Fibroblast of lung (primary cell): ENCODE measurements at places on chromosomes 12 and 14. TPM values are rescaled to one million over a fixed set of nuclear protein-coding genes. Genes with fewer than 3 reads are reported as not detected.
A peak's percentile ranks its signal among the peaks of the same experiment; 100 is the strongest.

The MANSC1 gene
- 1.3 and 1.8 TPM in 2 replicates for total RNA-seq

DNA sequence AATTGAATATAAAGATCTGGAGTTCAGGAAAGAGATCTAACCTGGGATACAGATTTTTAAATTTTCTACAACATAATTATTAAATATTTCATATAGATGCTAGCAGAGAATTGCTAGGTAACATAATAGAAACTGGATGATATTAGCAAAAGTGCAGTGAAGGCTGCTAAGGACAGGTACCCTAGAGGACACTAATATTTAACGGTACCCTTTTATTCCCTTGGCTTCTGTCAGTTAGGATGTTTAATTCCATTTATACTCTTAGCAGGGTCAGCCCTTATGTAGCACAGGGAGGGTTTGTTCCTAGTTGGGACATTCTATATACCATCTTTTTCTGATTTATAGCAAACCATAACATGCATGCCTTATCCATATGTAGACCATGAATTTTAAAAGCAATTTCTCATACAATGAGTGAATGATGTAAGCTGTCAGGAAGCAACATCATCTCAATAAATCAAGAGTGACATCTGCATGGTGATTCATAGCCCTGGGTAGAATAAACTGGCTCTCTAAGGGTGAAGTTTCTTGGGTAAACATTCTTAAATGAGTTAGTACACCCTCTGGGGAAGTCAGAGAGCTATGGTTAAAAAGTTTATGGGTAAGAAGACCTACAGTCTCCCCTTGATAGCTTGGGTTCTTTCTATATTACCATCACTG lies 404.4 kb upstream of the MGAT4C start:
- H3K27me3 ChIP-seq = no peaks in the 10 kb centered on the region
- H3K27ac ChIP-seq = no peak overlapping the region
- H3K36me3 ChIP-seq = no peaks in the 10 kb centered on the region
- H3K4me1 ChIP-seq = no peaks in the 10 kb centered on the region

GRCh38 chr14:20697273-20698017 lies 8.9 kb downstream of the ANG start:
- H3K4me1 ChIP-seq = no peaks in the 10 kb centered on the region
- H3K4me3 ChIP-seq = no peak overlapping the region
- no peak overlapping the region for H3K27ac ChIP-seq

GRCh38 chr14:99273766-99274345 lies 1.9 kb upstream of the BCL11B start:
- H3K27me3 ChIP-seq = peaks cover 41% of the 10 kb centered on the region
- H3K4me1 ChIP-seq = no peaks in the 10 kb centered on the region
- H3K36me3 ChIP-seq = no peaks in the 10 kb centered on the region
- peak overlapping the region; percentile 0 for H3K4me3 ChIP-seq
- no peak overlapping the region for H3K27ac ChIP-seq
- DNase-seq = no peak

The TRAFD1 gene
- 55.7 and 83.4 TPM in 2 replicates for total RNA-seq

DNA sequence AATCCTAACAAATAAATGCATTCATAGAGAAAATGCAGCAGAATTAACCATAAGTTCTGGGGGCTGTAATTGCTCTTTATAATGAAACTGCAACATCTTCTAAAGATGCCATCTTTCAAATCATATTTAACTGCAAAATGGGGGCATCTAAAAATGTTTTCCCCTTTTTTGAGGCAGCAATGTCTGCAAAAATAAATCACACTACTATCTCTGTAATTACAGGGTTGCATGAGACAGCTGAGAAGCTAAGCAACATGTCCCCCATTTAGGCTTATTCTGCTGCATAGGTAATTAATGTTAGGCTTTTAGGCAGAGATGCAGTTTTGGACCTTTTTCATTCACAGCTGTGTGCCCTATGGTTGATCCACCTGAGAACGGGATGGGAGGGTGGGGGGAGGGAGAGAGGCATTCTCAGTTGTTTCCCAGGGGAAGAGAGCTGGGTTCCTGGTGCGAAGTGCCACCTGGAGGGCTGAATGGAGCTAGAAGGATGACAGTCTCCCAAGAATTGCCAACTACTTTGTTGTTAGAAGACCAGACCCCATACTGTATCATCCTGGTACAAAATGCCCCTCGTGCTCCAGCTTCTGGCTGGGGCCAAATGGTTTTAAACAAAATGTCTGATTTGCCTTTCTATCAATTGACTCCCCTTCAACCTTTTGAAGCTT lies 154.2 kb downstream of the APAF1 start:
- no peaks in the 10 kb centered on the region for H3K27me3 ChIP-seq
- H3K36me3 ChIP-seq = no peaks in the 10 kb centered on the region
- no peak for DNase-seq

DNA sequence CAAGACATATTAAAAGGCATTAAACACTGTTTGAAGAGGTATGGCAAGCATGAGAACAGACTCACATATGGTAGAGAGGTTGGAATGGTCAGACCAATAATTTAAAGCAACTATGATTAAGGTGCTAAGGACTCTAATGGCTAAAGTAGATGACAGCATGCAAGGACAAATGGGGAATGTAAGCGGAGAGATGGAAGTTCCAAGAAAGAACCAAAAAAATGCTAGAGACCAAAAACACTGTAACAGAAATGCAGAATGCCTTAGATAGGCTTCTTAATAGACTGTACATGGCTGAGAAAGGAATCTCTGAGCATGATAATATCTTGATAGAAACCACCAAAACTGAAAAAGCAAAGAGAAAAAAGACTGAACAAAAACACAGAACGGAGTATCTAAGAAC lies 77.4 kb downstream of the RIN3 start:
- DNase-seq = peak; percentile 64
- no peak overlapping the region for H3K4me3 ChIP-seq
- peaks cover 9% of the 10 kb centered on the region for H3K4me1 ChIP-seq
- H3K27me3 ChIP-seq = no peaks in the 10 kb centered on the region

DNA sequence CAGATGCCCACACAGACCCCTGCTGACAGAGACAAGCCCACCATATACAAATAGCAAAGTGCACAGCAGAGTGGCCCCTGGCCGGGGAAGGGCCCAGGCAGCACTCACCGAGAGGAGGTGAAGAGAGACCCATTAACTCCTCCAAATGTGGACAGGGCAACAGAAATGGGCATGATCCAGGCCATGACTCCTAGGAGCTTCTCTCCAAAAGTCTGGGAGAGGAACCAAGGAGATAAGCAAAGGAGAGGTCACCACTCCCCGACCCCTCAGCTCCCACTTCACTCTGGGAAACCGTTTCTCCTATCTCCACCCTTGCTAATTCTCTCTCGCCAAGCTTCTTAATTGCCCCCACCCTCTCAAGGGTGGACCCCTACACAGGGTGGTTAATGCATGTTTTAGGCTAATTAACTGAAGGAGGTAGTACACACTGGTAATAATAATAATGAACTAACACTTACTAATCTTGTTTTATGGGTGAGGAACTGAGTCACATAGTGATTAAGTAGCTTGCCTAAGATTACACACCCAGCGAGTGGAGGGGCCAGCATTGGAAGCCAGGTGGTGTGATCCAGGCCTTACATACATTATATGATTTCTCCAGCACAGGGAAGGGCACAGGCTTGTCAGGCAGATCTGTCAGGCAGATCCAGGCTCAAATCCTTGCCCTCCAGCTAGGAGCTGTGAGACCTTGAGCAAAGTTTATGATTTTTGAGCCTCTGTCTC lies 18.9 kb upstream of the CEBPE start:
- DNase-seq = peak; percentile 17
- H3K36me3 ChIP-seq = no peaks in the 10 kb centered on the region
- H3K4me1 ChIP-seq = no peaks in the 10 kb centered on the region
- peaks cover 8% of the 10 kb centered on the region for H3K27me3 ChIP-seq
- H3K4me3 ChIP-seq = no peak overlapping the region

GRCh38 chr12:47773062-47773857 lies at the start of gene SLC48A1:
SLC48A1 (plus strand) TSS chr12:47773238; CDS start chr12:47773305, 67 bp downstream.
- H3K27me3 ChIP-seq = no peaks in the 10 kb centered on the region
- H3K4me3 ChIP-seq = peak within 1 kb of the TSS; percentile 58
- H3K36me3 ChIP-seq = no peaks in the 10 kb centered on the region
- H3K4me1 ChIP-seq = peaks cover 13% of the 10 kb centered on the region
- H3K27ac ChIP-seq = no peak within 1 kb of the TSS

GRCh38 chr12:116199160-116199706 lies 78.3 kb downstream of the MED13L start:
- no peaks in the 10 kb centered on the region for H3K27me3 ChIP-seq
- no peak overlapping the region for H3K4me3 ChIP-seq
- no peaks in the 10 kb centered on the region for H3K36me3 ChIP-seq
- H3K27ac ChIP-seq = no peak overlapping the region
- peaks cover 4% of the 10 kb centered on the region for H3K4me1 ChIP-seq
- DNase-seq = peak; percentile 52

DNA sequence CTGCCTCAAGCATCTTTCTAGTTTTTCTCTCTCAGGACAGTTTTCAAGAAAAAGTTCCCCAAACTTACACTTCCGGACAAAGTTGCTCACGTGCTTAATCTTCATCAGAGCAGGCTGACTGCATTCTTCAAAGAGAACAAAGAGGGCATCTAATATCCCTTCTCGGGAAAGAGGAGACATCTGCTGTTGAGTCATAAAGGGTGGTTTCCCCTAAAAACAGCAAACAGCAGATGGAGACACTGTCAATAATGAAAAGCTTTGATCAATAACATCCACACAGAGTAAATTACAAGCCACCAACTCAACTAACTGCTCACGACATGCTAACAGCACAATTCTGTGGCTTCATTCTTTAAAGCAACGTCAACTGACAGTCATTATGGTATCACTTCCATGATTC lies 8.1 kb downstream of the CIT start:
- no peaks in the 10 kb centered on the region for H3K27me3 ChIP-seq
- peak overlapping the region; percentile 79 for H3K27ac ChIP-seq
- peaks cover 9% of the 10 kb centered on the region for H3K4me1 ChIP-seq
- DNase-seq = peak; percentile 32
- peaks cover 7% of the 10 kb centered on the region for H3K36me3 ChIP-seq

The TMEM63C gene
- 0.66 TPM in 1 of 2 replicates, not detected in the other for total RNA-seq

DNA sequence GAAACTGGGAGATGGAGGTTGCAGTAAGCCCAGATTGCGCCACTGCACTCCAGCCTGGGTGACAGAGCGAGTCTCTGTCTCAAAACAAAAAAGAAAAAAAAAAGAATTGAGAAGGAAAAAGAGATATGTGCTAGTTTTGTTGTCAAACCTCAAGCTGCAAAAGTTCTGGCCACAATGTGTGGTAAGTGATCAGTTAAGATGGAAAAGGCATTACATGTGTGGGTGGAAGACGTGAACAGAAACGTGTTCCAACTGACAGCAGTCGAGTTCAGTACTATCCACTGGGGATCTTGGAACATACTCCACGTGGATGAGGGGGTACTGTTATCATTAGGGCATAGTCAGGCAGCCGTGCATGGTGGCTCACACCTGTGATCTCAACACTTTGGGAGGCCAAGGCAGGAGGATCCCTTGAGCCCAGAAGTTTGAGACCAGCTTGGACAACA lies 17.3 kb downstream of the GPR68 start:
- H3K27ac ChIP-seq = no peak overlapping the region
- H3K27me3 ChIP-seq = no peaks in the 10 kb centered on the region
- H3K4me1 ChIP-seq = peaks cover 2% of the 10 kb centered on the region
- H3K4me3 ChIP-seq = no peak overlapping the region
- DNase-seq = no peak
- H3K36me3 ChIP-seq = peaks cover 2% of the 10 kb centered on the region

The PHLDA1 gene
- 127 and 252 TPM in 2 replicates for total RNA-seq

The IQSEC3 gene
- 0.77 and 1.3 TPM in 2 replicates for total RNA-seq

The TRHDE gene
- 5.9 and 7.3 TPM in 2 replicates for total RNA-seq

DNA sequence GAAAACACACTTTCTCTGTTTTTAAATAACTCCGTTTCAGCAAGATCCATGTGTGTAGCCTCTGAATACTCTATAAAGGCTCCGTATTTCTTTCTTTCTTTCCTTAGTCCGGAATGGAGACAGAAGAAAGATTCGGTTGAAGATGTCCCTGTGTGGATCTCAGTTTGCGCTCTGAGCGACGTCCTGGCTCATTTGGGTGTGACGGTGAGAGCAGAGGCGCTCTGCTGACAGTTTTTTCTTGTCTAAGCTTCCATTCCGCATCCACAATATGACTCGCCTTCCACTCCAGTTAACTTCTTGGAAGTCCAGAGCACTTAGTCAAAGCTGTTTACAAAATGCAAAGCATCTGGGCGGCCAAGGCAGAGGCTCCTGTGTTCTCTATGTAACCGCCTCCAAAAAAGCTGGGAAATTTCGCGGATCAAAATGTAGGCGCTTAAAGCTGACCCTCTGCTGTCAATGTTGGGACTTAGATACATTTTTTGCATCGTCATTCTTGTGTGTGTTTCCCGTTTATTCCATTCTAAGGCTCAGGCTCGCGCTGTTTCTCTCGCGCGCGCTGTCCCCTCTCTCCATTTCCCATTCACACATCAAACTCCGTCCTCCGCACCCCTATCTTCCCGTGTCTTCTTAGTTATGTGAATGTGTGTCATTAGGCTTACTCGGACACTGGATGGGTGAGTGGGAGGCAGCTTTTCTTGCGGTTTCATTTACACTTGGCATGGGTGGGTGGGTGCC lies 880 bp upstream of the FLRT2 start:
- peaks cover 9% of the 10 kb centered on the region for H3K4me1 ChIP-seq
- peak overlapping the region; percentile 69 for H3K27ac ChIP-seq
- peak overlapping the region; percentile 85 for H3K4me3 ChIP-seq
- peak; percentile 84 for DNase-seq

DNA sequence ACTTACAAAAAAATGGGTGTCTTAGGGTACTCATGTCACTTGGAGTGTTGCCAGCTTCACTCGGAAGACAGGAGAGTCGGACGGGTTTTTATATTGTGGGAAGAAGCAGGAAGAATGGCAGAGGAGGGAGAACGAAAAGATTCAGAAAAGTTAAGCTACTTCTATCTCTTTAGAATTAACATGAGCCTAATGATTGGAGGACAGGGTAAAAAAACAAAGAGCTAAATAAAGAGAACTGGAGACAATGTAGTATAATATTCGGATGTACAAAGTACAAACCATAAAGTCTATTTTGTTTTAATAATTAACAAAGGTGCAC lies 43.9 kb downstream of the EFCAB11 start:
- no peaks in the 10 kb centered on the region for H3K27me3 ChIP-seq
- H3K4me1 ChIP-seq = peaks cover 15% of the 10 kb centered on the region
- H3K36me3 ChIP-seq = no peaks in the 10 kb centered on the region

GRCh38 chr12:39375206-39375808 lies 67.6 kb downstream of the KIF21A start:
- peak; percentile 65 for DNase-seq
- no peaks in the 10 kb centered on the region for H3K4me1 ChIP-seq
- no peak overlapping the region for H3K27ac ChIP-seq
- H3K27me3 ChIP-seq = no peaks in the 10 kb centered on the region
